Right atrium auricular region (tissue), 2 donors: ENCODE measurements at places on chromosomes 5 and 9. TPM values are rescaled to one million over a fixed set of nuclear protein-coding genes. Genes with fewer than 3 reads are reported as not detected.

Gene INSL4
- total RNA-seq: not detected

Gene MARVELD2
- 2.3 TPM for total RNA-seq

Gene SPINK13
- not detected for total RNA-seq

Gene FCN1
- 2.1 TPM for total RNA-seq

Gene TTC16
- 0.16 TPM for total RNA-seq

Gene PPP2R2B
- 1.6 TPM for total RNA-seq

Gene SIT1
- not detected for total RNA-seq

Gene IFNB1
- not detected for total RNA-seq

Gene ANKRD20A1
- total RNA-seq: 2.6 TPM
